Activated naive CD4-positive, alpha-beta T cell treated with anti-CD3 and anti-CD28 coated beads, Interleukin-2, amount 50 U/mL, for 16 hours (primary cell): ENCODE measurements at places on chromosomes 3 and 15.
A peak's percentile ranks its signal among the peaks of the same experiment; 100 is the strongest.

GRCh38 chr3:150925751-150926201 lies 20.5 kb upstream of the MINDY4B start:
- peak; percentile 57 for DNase-seq

DNA sequence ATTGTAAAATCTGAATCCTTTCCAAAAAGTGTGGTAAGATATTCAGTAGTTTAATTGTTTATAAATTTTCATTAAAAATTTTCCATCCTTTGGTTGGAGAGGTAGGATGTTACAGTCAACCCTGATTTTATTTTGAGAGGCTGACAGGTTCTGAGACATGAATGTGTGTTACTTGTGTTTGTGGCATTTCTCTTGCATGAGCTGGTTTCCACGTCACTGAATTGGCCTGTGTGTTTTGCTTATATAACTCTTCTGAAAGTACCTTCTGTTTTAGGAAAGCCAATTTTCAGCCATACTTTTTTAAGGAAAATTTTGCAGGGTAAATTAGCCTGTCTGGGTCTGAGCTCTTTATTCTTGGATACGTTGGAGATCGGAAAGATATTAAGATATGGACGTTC lies 30.7 kb downstream of the PXYLP1 start:
- DNase-seq: no peak

DNA sequence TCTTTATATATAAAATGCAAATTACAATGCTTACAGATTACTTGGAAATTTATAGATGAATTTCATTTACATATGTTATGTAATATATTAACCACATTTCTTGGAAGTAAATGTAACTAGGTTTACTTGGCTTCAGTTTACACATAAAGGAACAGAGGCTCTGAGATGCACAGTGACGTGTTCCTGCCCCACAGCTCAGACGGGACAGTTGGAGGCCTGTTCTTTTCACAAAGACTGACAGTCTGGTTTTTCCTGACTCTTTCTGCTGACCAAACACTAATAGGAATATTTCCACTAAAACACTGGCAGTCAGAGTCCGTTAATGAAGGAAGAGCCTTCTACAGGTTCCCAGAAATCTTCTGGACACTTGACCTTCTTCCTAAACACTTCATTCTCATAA lies 336.1 kb downstream of the MFSD1 start:
- no peak for DNase-seq

GRCh38 chr15:58736018-58736643 lies 13.4 kb downstream of the ADAM10 start:
- DNase-seq: no peak

DNA sequence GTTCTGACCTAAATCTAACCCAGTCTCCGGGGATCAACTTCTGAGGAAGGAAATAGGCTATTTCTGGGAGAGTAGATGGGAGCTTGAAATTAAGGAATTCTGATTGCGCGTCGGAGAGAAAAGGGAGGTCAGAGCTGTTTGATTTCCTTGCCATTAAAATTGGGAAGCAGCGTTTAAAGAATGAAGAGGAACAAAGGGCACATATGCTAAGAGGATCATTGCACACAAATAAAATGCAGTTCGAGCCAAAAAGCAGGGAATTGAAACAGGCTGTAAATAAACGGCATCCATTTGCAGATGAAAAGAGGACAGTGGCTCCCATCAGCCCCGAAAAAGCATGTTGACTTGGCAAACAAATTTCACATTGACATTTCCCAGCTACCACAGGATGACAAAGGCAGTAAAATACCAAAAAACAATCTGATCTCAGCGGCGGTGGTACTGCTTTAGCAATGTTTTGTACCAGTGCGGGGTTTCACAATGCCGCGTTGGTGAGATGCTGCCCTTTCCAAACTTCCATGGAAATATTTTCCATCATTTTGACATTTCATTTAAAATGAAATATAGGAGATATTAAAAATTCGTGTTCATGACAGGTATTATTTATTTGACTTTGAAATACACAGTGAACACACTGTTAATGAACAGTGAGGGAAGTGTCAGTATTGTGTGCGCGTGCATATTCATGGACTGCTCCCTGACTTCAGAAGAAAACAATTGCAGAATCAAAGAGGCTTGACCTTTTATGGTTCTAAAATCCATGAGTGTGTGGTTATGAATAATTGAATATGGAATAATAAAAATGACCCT lies 108.8 kb downstream of the SQOR start:
- DNase-seq: no peak
